SK-MEL-5 (cell line): ENCODE measurements at places on chromosomes 3 and 15.

DNA sequence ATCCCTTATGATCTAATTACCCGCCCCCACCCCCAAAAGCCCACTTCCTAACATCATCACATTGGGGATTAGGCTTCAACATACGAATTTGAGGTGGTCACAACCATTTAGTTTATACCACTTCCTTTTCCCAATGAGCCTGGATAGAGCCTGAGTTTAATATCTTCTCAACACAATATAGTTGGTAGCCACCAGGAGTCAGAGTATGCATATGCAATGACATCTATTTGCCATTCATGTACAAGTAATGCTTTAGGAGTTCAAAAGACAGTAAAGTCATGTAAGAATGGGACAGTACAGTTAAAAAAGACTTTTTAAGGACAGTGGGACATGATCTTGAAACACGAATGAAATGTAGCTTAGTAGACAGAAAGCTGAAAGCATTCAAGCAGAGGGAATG lies 172.4 kb downstream of the DCLK3 start:
- DNase-seq = no peak

DNA sequence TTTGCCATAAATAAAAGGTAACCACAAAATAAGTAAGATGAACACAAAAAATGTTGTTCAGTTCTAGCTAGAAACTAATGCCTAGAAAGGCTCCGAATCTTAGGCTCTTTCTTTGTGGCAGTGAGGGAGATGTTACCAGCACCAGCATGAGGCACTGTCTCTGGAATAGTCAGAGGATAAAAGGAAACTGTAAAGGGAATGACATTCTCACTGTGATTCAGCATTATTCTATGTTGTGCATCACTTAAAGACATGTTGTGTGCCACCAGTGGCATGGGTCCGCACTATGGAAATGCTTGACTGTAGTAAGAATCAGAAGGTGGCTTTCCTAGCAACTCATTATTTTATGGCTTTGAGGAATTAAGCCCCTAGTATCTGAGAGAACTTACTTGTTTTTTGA lies 70.8 kb downstream of the SEC22A start:
- DNase-seq = peak; percentile 85

GRCh38 chr15:100801256-100801900 lies 78.3 kb upstream of the ALDH1A3 start:
- DNase-seq = no peak

- DNase-seq = no peak
These were observed 3.6 kb downstream of the RNF168 start for GRCh38 chr3:196499807-196500524.

DNA sequence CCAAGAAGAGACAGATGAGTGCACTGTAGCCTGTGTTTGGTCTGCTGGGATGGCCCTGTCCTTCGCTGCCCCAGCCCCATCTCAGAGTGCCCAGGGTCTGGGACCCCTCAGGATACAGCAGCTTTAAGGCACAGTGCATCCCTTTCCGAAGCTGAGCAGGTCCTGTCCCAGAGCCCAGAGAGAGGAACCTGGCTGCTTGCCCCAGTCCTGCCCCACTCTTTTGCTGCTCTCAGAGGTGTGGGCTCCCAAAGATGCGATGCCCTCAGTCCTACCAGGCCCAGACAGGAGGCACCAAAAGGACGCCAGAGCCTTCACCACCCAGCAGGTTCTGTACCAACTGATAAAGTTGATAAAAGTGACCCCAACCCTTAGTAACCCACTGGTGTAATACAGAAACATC lies 8.2 kb downstream of the PLCD1 start:
- no peak for DNase-seq
